T-helper 9 cell (primary cell): ENCODE measurements at places on chromosomes 6 and 20.

DNA sequence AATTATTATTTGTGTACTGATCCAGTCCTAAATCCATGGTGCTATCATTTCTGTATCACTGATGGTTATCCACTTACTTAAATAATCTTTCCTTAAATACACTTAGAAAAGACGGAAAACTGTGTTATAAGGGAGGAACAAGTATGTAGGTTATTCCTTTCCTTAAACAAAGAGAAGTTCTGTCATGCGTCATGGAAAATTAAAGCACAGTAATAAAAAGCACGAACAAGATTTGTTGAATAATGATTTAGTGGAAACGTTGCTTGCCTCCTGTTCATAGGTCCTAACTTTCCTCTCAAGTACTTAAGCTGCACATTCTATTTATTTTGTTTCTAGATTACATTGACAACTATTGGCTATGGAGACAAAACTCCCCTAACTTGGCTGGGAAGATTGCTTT lies 120.4 kb downstream of the KHDC1L start:
- no peak for DNase-seq

DNA sequence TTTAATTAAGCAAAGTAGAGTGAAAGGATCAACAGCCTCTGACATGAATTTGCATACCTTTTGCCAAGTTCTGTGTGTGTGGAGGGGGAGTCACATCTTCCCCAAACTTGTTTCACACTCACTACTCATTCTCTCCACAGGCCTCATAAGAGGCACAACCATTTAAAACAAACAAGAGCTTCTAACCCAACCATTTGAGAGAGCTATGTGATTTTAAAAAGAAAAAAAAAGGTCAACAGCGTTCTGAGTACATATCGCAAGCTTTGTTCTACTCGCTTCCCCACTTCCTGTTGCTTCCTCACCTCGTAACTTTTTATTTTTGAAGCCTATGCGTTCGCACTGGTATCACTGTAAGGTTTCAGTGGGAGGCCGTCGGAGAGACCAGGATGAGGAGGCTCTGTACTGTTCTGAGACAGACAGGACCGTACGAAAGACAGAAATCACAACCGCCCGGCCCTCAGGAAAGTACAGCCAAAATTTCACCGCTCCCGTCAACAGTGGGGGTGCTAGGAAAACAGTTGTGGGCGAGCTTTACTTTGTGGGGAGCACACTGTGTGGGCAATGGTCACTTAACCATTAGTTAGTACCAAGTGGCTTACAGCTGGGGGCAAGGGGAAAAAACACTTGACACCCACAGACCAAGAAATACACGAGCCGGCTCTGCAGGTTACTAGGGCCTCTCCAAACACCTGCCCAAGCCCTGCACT lies 61.3 kb downstream of the TRERF1 start:
- DNase-seq: no peak

DNA sequence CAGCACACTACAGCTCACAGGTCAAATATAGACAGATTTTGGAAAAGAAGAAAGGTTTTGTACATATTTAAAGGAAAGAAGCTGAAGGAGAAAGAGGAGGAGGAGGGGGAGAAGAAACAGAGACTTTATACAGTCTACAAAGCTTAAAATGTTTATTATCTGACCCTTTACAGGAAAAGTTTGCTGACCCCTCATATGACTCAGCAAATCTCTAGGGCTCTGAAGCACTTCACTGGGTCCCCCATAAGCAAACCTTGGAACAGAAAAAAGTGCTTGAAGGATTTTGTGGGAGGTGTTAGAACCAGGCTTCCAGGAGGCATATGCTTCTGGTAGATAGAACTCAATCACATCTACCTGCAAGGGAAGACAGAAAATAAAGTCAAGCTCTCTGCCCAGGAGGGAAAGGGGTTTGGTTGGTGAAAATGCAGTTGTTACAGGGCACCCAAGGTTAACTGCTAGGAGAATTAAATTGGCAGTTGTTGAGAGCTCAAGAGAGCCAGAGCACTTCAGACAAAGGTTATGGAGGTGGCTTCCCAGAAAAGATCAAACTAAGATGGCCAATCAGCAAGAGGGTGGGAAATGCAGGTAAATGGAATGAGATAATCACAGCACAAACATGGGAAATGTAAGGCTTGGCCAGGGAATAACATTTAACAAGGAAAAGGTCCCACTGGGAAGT lies 207.4 kb upstream of the SGK1 start:
- no peak for DNase-seq

GRCh38 chr6:2222275-2222842 lies 23.0 kb downstream of the GMDS start:
- DNase-seq: no peak

GRCh38 chr6:56573624-56574023 lies 69.1 kb downstream of the DST start:
- DNase-seq: no peak
